ENCODE measurements at places on chromosomes 11 and 22.

- no peak for DNase-seq
Measured at GRCh38 chr11:107924306-107924705, 3.9 kb upstream of the RAB39A start.

DNA sequence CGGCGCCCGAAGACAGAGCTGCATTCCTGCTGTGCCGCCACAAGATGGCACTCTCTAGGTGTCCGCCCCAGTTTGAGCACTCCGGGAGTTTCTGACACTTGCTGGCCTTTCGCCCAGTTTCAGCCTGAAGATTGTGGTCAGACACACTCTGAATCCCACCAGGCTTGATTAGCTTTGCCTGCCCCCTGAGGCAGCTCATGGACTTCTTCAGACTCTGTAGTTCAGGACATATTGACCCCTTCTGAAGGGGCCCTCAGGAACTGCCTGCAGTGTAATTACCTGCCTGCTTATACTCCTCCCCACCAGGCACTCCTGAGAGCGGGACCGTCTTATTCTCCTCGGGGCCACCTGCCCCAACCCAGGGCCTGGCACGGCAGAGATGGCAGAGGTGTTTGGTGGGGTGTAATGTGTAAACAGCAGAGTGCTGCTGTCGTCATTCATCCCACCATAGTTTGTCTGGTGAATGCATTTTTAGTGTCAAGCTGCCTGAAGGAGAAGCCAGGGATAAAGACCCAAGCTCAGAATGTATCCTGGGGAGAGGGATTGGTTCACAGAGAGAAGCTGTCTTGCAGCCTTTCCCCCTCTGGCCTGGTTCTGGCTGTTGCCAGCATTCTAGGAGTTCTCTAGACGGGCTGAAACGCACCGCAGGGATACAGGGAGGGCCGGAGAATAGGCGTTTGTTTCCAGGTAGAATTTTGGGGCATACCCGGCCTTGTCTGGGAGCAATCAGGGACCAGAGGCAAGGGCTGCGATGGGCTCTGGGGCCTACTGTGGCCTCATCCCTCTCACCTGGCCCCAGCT is 46.4 kb downstream of the EIF3F start:
- DNase-seq: peak; percentile 50

DNA sequence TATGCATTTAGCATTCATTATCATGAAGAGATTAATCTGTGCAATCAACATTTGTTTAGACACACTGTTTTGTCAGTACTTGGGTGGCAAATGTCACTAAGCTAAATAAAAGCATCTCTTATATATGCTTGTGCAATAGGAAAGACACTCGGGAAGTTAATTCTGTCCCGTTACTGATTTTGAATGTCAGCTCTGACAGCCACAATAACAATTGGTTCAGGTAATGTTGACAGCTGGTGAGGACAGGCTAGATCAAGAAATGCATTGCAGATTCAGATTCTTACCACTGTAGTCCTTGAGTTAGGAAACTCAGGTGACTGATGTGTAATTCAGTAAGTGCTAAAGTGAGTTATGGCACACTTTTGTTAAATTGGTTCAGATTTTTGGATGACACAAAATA is 523.8 kb upstream of the FAT3 start:
- no peak for DNase-seq

DNA sequence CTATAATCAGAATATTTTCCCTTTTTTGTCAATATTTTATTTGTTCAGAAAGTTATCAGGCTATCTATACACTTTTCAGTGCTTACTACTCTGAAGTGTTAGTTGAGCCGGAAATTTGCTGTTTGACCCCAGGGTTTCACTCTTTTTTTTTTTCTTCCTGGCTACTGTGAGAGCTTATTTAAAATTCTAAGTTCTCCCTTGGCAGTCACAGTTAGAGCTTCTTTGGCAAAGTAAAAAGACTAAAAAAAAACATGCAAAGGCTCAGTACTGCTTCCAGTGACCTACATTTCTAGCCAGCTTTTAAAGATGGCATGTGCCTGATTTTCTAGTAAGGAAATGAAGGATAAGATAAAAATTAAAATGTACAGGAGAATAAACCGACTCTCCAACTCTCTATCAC is 48.4 kb downstream of the ELP4 start:
- DNase-seq: no peak

DNA sequence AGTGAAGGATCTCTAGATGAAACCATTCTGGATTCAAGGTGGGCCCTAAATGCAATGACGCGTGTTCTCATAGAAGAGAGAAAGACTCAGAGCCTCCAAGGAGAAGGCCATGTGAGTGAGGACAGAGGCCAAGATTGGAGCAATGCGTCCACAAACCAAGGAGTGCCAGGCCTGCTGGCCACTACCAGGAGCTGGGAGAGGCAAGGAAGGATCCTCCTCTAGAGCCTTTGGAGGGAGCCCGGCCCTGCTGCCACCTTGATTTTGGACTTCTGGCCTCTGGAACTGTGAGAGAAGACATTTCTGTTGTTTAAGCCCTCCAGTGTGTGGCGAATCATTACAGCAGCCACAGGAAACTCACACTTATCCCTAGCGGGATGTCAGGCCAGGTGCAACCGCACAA is 52.7 kb upstream of the SHANK2 start:
- no peak for DNase-seq

DNA sequence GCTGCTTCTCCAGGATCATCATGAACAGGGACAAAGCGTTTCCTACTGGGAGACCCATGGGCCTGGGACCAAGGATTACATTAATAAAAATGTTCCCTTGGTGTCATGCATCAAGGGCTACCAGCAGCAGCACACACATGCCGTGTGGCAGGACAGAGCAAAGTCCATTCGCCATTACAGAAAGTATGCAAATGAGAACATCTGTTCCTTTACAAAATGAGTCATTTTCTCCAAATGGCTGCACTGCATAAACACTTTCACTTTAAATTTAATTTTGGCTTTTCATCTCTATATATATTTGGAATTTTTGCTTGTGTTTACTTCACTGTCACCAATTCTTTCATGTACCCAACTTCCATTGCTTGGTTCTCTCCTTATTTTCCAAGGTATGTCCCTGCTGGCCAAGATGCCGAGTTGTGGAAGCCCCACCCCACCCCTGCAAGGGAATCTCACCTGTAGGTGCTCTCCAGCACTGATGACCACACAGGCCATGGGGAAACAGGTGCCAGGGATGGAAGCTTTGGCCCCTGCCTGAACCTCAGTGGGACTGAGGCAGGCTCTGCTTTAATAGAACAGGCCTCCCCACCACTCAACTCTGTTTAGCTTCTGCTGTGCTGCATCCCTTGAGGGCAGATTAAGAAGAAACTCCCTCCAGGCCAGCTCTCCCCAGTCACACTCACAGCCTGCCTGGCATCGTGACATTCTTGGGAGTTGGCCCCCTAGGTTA is 15.6 kb upstream of the GNAZ start:
- DNase-seq: no peak

DNA sequence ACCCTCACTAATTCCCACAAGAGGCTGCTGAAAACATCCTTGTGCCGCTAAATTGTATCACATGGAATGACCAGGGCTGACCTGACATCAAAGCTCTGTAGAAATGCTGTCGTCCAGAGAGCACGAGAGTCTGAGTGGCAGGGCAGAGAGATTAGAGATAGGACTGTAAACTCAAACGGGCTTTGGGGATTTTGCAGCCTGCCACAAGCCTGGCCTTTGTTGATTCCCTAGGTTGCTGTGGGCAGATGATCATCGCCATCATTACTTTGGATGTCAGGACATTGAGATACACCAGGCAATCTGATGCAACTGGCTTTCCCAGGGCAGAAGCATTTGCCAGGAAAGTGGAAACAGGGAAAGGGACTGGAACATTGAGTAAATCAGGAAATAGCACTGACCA is 131.6 kb downstream of the ETS1 start:
- no peak for DNase-seq

DNA sequence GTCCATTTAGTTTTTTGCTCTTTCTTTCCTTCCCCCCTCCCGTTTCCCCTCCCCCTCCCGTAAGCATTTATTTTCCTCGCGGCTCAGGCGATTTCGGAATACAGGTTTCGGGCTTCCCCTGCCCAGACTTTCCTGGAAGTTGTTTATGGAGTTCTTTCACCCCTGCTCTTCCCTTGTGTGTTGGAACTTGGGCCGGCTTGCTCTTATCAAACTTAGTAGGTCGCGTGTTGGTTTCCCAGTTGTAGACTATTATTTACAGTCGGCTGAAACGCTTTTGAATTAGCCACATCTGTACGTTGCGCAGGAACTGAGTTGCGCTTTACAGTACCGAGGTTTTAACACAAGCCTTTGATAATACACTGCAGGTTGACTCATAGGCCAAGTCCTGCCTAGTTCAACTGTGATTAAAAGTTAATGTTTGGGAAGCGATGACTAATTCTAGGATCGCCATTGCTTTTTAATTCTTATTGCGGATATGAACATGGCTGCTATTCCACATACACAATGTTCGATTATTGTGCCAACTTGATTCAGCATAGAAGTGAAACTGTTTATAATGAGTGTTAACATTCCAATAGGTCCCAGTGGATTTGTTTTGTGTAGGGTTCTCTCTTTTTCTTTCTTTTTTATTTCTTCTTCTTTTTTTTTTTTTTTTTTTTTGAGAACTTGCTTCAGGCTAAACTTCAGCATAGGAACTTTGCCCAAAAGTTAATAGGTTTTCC is 1.7 kb downstream of the YAP1 start:
- DNase-seq: no peak

DNA sequence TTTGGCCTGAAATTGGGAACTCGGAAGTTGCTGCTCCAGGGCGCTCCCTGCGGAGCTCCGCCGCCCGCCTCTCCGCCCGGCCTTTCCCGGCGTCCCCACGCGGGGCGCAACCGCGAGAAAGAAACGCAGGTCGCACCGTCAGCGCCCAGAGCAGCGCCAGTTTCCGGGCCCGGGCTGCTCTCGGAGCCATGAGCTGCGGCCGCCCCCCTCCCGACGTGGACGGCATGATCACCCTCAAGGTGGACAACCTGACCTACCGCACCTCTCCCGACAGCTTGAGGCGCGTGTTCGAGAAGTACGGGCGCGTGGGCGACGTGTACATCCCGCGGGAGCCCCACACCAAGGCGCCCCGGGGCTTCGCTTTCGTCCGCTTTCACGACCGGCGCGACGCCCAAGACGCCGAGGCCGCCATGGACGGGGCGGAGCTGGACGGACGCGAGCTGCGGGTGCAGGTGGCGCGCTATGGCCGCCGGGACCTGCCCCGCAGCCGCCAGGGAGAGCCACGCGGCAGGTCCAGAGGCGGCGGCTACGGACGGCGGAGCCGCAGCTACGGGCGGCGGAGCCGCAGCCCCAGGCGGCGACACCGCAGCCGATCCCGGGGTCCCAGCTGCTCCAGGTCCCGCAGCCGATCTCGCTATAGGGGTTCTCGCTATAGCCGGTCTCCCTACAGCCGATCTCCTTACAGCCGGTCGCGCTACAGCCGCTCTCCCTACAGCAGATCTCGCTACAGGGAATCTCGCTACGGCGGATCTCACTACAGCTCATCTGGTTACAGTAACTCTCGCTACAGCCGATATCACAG is 521 bp downstream of the SRSF8 start:
- peak; percentile 87 for DNase-seq

GRCh38 chr22:39345231-39345630 is 4.6 kb upstream of the SYNGR1 start:
- DNase-seq: no peak

GRCh38 chr11:10588904-10589303 is 20.4 kb upstream of the LYVE1 start:
- DNase-seq: no peak

Data from hematopoietic multipotent progenitor cell treated with erythropoietin and hydrocortisone succinate and interleukin-3 and kit ligand, for 17 days (in vitro differentiated cells).